Hematopoietic multipotent progenitor cell treated with erythropoietin and hydrocortisone succinate and interleukin-3 and kit ligand, for 6 days (in vitro differentiated cells): ENCODE measurements at places on chromosomes 5 and 9.

GRCh38 chr5:15630441-15630840 lies 130.5 kb downstream of the FBXL7 start:
- DNase-seq, result no peak

DNA sequence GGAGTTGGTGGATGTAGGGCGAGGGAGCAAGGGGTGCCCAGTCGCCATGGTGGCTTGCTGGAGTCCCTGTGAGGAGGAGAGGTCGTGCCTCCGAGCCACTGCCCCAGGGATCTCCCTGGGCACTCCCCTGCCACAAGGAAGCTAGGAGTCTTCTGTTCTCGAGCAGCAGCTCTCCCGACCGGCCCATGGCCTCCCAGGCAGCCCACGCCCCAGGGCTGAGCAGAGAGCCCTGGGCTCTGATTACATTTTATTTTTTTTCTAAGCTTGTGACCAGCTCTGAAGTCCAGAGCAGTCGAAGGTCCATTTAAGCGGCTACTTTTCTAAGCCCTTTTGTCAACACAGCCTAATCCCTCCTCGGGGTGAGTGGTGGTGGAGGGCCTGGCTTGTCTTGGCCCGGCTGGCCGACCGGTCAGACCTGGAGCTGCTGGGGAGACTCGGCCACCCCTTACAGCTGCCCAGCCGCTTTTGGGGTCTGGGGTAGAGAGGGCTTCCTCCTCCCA lies 2.1 kb downstream of the RXRA start:
- DNase-seq, result no peak

DNA sequence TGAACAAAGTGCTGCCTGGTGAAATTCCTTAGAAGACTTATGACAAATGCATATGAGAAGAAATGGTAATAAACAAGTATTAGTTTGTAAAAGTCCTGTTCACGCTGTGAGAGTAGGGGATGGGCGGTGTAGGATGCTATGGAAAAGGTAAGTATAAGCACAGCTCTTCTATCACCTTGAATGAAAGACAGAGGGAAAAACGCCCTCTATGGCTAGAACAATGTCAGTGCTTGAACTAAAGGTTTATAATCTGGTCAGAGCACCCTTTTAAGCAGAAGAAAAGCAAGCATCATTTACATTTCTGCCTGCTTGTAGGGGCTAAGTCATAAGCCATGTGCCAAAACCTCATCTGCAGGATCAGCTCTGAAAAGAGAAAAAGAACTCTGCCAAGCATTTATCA lies 115.2 kb downstream of the LHFPL2 start:
- peak; percentile 79 for DNase-seq

GRCh38 chr9:128412120-128412790 lies 8.4 kb upstream of the CERCAM start:
- peak; percentile 54 for DNase-seq

- no peak for DNase-seq
Observed at GRCh38 chr5:178256746-178257145, 24.1 kb upstream of the PHYKPL start.

DNA sequence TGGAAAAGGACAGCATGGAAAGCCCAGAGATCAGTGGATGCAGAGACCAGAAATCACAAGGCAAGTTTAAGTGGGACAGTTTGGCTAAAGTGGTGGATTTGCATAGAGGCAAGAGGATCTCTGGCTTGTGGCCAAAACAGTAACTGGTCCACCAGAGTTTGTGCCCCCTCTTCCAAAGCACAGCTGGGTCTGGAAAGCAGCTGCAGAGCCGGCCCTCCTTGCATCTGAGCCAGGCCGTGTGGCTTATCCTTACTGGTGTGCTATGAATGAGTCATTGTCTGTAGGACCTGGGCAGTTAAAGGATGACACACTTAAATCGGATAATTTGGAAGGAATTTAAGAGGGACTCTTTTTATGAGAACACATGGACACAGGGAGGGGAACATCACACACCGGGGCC lies 146.6 kb downstream of the PIP5K1B start:
- no peak for DNase-seq

GRCh38 chr5:67168069-67168468 lies 28.5 kb downstream of the CD180 start:
- DNase-seq, result no peak

- DNase-seq, result peak; percentile 43
Observed at GRCh38 chr9:14271093-14271673, 42.8 kb downstream of the NFIB start.

- peak; percentile 32 for DNase-seq
Observed at GRCh38 chr9:95753762-95754465, 121.6 kb upstream of the ERCC6L2 start.

- no peak for DNase-seq
Observed at GRCh38 chr5:77946381-77947040, 170.4 kb upstream of the TBCA start.

- no peak for DNase-seq
Observed at GRCh38 chr5:35785601-35786085, 71.0 kb upstream of the IL7R start.

DNA sequence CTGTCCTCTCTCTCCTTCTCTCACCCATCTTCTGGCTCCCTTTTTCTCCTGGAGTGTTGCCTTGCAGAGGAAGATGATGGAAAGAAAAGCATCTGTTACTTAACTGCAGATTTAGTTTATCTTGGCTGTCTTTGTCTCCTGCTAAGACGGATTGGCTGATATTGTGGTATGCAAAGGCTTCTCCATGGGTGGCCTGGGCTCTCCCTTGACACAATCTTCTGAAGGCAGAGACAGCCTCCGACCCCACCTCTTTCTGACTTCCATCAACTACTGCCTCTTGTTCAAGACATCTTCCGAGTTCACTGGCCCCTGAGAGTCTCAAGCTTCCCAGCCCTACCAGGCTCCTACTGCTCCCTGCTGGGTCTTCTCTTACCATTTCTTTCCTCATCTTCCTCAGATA lies 403.7 kb downstream of the LRRC70 start:
- no peak for DNase-seq

DNA sequence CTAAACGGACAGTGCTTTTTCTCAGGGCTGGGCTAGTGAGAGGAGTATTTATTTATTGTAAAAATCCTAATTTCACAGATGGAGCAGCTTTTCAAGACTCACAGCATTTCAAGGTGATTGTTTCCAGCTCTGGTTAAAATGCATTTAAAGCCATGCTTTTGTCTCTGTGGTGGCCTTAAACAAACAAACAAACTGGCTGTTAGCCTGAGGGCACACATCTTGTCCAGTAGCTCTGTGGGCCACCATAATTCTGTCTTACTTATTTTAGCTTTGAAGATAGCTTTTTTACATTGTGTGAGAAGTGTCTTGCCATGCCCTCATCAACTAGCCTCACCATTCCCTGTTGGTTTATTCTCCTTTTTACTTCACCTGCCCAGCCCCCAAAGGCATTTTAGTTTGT lies 218.2 kb downstream of the PSAT1 start:
- DNase-seq, result no peak

GRCh38 chr9:71581101-71581500 lies 187.2 kb downstream of the CEMIP2 start:
- no peak for DNase-seq

GRCh38 chr5:42514754-42515153 lies 91.5 kb downstream of the GHR start:
- DNase-seq, result peak; percentile 24

- no peak for DNase-seq
Observed at GRCh38 chr5:124630767-124631704, 115.4 kb downstream of the ZNF608 start.

- peak; percentile 87 for DNase-seq
Observed at GRCh38 chr9:104743376-104743985, 4.0 kb upstream of the NIPSNAP3A start.

GRCh38 chr5:172370648-172371545 lies 83.4 kb downstream of the SH3PXD2B start:
- DNase-seq, result peak; percentile 71

GRCh38 chr9:128244091-128244836 lies 31.5 kb downstream of the GOLGA2 start:
- no peak for DNase-seq

DNA sequence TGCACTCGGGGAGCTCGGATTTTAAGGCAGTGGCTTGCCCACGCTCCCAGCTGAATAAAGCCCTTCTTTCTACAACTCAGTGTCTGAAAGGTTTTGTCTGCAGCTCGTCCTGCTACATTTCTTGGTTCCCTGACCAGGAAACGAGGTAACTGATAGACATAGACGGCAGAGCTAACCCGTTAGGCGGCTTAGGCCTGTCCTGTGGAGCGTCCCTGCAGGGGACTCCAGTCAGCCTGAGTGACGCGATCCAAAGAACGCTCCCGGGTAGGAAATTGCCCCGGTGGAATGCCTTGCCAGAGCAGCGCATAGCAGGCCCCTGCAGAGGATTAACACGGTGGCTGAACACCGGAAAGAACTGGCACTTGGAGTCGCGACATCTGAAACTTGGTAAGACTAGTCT lies 1.8 kb upstream of the SELENOP start:
- no peak for DNase-seq

DNA sequence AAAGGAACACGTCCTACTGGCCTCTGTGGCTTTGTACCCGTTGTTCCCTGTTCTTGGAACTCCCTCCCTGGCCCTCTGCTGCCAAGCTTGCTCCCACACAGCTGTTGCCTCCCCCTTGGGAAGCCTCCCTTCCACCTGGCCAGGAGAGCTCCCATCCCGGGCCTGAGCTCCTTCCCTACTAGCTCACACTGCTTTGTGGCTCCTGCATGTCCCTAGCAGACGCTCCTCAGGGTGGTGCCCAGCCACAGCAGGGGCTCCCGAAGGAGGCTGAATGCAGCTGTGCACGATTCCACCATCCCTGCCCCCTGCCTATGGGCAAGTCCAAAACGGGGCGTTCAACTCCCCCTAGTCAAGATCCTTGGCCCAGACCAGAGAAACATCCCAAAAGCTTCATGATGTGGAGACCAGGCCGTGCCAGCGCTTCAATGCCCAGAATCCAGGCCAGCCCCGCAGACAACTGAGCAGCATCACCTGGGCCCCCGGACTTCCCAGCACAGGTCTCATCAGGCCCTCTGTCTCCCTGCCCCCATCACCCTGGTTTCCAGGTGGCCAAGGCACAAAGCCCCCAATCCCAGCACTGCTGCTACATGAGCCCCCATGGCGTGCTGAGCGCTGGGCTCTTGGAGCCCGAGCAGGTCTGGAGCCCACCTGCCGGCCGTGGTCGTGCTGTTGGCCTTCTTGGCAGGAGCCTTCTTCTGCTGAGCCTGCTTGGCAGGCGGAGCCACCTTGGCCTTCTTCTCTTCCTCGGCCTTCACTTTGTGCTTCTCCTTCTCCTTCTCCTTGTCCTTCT lies 14.3 kb downstream of the BRD3OS start:
- no peak for DNase-seq

DNA sequence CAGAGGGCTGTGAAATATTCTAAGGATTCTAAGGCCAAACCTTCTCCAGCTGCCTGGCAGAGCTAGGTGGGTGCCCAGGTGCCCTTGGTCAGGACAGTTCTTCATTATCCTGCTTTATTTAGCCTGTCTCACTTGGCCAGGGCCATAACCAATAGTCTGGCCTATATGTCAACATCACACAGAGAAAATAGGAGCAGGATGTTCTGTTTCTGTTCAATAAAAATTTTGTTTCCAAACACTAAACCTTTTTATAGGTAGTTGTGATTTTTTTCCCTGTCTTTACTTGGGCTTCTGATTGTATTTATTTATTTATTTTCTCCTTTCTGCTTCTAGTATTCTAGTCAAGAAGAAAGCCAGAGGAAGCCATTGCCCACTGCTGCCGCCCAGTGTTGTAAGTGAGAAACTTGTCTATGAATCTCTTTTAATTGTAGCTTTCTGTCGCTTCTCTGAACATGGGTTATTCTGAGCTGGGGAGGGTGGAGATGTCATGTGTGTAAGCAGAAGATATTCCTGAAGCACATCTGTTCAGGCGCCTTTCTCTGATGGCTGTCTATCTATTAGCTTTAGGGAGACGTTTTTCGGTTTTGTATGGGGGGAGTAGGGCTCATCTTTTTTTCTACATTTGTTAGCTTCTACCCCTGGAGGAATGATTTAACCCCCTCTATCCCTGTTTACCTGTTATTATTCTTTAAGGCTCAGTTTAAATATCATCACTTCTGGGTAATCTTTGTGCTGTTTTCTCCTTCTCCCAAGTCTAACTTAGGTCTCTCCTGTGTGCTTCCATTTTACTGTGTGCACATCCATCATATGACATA lies 97.1 kb downstream of the UNC13B start:
- peak; percentile 85 for DNase-seq

DNA sequence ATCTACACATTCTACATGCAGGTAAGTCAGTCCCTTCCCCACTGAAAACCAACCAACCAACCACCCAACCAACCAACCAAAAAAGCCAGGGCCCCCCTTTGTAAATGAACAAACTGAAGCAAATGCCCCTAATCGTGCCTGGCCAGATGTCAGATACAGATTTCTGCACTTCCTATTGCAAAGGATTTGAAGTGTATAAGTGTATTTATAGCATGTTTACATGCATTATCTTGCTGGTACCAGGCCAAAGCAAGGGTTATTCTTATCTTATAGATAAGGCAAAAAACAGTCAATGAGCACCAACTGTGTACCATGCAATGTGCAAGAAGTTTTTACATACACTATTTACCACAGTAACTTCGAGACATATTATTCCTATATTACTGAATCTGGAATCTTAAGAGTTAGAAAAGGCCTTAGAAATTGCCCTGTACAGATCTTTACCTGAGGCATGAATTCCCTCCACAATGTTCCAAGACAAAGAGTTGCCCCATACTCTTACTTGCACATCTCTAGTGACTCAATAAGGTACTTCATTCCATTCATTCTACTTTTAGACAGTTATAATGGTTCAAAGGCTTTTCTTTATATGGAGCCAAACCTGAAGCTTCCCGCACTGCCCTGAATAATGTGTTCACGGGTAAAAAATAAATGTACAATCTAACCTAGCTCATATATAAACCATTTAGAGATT lies 51.7 kb upstream of the NR5A1 start:
- DNase-seq, result peak; percentile 51

DNA sequence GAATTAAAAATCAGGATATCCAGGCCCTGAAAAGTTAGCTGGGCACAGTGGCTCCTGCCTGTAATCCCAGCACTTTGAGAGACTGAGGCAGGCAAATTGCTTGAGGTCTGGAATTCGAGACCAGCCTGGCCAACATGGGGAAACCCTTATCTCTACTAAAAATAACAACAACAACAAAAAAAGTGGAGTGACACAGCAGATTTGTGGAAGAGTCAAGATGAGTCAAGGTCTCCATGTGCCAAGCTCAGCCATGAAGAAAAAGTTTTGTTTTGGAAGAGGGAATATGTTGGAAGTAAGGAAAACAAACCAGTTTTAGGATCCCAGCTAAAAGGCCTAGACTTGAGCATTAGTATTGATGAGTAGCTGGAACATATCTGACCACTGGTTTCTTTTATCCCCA lies 14.7 kb downstream of the LRRC70 start:
- no peak for DNase-seq

DNA sequence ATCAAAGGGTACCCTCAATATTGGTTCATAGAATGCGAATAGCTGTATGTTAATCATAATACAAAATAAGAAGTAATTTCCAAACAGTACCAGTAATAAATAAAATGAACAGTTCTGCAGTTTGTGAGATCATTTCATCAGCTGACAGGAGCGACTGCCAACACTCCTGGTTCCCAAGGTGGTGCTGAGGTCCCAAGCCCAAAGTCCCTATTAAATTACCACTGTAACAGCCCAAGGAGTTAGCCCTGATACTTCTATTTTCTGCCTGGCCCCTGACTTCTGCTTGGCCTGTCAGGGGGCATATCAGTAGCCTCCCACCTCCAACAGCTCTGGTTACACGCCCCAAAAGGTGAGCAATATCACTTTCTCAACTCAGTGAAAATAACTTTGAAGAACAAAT lies 47.1 kb downstream of the ANKH start:
- no peak for DNase-seq
